ENCODE measurements at places on chromosomes 7 and 10.
A peak's percentile ranks its signal among the peaks of the same experiment; 100 is the strongest.

GRCh38 chr7:43057141-43057540 lies 55.3 kb upstream of the HECW1 start:
- no peak for DNase-seq

- DNase-seq: no peak
Observed at GRCh38 chr10:10968257-10968588, 49.4 kb upstream of the CELF2 start.

DNA sequence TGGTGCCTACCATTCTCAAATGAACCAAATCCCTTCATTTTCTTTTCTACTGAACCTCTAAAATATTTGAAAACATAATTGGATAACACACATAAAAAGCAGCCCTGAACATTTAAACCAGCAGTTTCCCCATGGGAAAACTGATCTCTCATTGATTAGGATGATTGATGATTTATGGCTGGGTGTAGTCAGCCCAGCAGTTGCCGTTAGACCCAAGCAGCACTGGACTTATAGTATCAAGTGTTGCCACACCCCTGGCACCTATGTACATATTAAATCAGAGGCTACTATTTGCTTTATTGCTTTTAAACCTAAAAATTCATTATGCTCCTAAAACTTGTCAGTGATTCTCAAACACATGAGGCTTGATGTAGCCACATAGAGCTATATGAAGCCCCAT lies 20.2 kb upstream of the SLC25A13 start:
- DNase-seq: no peak

- peak; percentile 37 for DNase-seq
Observed at GRCh38 chr10:132836832-132837540, 51.0 kb upstream of the NKX6-2 start.

- no peak for DNase-seq
Observed at GRCh38 chr7:100443096-100443840, 7.0 kb upstream of the PPP1R35 start.

DNA sequence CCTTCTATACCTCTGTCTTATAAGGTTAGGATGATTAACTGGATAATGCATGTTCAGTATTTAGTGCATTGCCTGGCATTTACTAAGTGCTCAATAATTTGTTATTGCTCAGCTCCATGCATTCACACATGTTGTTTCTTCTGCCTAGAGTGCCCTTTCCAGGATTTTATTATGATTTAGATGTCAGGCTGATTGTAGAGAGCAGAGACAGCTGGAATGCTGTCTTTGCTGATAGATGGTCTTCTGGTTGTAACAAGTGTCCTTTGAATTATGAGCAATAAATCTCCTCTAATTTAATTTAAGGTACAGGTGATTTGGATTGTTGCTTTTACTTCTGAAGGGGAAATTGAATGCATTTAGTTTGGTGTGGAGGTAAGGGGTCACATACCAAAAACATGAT lies 548.0 kb downstream of the MAGI2 start:
- no peak for DNase-seq

GRCh38 chr10:128029731-128030369 lies 96.4 kb downstream of the MKI67 start:
- DNase-seq: no peak

GRCh38 chr10:106387063-106387462 lies 777.4 kb downstream of the SORCS1 start:
- peak; percentile 53 for DNase-seq

- no peak for DNase-seq
Observed at GRCh38 chr10:82908751-82909150, 1033.8 kb downstream of the NRG3 start.

DNA sequence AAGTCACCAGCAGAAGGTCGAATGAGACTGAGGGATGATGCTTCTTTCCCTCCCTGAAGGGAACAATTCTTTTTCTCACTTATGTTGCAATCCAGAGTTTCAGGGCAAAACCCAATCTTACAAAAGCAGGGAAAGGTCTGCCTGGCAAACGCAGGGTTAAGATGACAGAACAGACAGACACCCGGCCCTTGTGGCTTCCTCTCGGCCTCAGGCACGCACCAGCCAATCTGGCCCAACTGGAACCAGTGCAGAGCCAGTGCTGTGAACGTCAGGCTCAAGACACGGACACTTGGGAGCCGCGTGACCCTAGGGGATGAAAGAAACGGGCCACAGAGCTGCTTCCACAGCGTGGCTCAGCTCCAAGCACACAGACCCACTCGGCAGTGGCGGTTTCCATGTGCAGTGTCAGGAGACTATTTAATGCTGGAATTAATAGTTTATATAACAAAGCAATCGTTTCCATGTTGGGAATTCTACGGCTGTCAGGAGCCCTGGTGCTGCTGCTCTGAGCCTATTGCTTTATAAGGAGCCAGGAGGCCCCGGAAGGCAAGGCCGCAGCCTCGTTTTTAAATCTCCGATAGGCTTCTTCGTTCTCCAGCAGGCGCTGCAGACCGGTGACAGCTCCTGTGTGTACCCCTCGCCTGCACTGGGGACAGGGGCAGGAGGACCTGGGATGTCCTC lies 198.4 kb downstream of the DIP2C start:
- DNase-seq: peak; percentile 65

GRCh38 chr10:12690525-12691126 lies 310.9 kb downstream of the CCDC3 start:
- no peak for DNase-seq

DNA sequence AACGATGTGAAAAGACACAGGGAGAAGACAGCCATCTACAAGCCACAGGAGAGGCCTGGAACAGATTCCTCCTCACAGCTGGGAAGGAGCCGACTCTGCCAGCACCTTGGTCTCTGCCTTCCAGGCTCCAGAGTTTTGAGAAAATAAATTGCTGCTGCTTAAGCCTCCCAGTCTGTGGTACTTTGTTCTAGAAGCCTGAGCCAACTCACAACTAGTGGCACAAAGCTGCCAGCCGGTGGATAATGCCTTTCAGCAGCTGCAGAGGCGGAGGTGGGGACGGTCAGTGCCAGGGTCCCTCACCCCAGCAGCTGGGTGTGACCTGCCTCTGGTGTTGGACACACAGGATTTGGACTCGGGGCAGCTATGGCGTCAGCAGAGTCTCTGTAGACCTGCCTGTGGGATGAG lies 255.4 kb upstream of the PITRM1 start:
- no peak for DNase-seq

DNA sequence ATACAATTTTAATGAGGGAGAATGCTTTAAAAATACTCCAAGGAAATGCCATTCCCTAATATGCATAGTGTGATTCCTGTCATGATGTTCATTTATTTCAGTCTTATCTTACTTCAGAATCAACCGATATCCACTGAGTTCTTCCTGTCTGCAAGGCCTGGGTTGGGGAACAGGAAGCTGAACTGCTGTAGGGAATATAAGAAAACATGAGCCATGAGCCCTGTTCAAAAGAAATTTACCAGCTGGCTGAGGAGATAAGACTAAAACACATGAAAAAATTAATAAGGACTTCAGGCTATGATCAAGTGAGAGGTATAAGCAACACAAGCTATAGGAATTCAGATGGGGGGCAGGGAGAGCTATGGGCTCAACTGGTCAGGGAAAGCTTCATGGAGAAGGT lies 184.7 kb downstream of the PLPP4 start:
- DNase-seq: no peak

GRCh38 chr10:114012650-114013049 lies 31.0 kb upstream of the ADRB1 start:
- no peak for DNase-seq

DNA sequence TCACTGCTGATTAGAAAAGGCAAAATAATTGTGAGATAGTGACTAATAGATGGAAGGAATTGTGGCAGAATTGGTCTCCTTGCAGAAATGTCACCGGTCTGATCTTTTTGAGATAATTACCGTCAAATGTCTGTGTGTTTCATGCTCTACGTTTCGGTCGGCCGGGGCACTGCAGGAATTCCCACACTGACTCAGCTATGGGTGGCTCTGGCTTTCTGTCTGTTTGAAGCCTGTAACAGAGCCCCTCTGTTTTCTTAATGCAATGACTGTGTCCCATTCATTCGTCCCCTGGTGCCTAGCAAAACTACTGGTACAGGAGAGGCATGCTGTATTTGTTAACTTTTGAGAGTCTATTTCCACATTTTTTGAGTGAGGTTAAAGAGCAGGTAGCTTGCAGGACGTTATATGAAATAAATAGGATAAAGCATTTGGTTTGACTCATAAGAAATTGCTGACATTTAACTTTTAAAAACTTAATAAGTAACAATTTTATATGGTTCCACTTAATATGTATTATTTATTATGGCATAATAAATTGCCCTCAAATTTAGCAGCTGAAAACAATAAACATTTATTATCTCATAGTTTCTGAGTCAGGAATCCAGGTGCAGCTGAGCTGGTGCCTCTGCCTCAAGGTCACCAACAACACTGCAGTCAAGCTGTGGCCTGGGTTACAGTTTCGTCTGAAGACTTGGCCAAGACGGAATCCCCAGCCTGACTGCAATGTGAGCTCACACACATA lies 53.3 kb upstream of the CTBP2 start:
- DNase-seq: no peak

- no peak for DNase-seq
Observed at GRCh38 chr10:45502458-45502857, 128.4 kb downstream of the ALOX5 start.

- no peak for DNase-seq
Observed at GRCh38 chr10:117159390-117159789, 21.3 kb upstream of the VAX1 start.

DNA sequence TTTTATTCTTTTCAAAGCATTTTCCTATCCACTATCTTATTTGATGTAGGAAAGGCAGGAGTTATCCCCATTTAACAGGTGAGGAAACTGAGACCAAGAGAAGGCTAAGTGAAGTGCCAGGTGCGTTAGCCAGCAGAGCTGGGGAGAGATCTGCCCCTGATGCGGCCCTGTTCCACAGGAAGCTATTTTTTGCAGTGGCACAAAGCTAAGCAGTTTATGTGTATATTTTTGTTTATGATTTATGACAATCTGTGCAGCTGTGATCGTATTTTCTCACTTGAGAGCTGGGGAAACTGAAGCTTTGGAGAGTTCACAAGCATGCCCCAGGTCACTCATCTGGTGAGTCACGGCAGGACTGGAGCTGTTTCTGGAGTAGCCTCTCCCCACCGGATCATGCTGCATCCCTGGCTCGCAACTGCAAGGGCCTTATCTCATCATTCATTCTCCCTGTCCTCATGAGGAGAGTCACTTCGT lies 38.8 kb downstream of the SLC29A3 start:
- peak; percentile 14 for DNase-seq

DNA sequence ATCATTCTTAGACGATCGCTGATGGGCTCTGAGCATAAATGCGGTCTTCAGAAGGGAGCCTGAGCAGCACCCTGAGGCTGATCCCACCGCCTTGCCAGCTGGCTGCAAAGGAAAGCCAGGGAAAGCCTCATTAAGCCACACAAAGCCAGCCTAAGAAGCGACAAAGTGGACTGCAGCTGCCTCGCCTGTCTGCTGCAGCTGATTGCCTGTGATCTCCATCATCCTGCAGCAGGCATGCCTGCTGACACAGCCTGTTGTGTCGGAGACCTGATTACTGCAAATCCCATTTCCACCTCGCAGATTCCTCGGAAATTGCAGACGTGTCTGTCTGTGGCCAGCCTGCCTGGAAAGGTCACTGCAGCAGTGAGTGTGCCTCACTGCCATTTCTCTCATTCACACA lies 1087.0 kb upstream of the AUTS2 start:
- DNase-seq: no peak

DNA sequence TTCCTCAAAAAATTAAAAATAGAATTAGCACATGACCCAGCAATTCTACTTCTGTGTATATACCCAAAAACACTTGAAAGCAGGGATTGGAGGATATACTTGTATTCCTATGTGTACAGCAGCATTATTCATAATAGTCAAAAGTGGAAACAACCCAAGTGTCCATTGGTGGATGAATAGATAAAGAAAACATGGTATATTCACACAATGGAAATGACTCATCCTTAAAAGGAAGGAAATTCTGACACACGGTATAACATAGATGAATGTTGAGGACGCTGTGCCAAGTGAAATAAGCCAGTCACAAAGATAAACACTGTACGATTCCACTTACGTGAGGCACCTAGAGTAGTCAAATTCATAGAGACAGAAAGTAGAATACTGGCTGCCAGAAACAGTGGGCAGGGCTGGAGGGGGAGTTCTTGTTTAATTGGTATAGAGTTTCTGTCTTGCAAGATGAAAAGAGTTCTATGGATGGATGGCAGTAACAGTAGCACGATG lies 26.6 kb upstream of the KAT6B start:
- DNase-seq: peak; percentile 94

DNA sequence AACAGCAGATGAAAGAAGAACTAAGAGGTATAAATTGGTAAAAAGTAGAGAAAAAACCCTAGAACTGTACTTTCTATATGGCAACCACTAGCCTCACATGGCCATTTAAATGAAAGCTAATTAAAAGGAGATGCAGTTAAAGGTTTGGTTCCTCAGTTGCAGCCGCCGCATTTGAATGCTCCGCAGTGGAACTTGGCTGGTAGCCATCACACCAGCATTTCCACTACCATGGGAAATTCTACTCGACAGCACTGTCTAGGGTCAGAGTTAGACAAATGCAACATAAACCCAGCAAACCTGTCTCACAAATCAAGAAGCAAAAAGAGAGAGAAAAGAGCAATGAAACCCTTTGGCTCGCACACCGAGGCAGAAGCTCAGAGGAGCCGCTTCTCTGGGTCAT lies 29.7 kb downstream of the VIPR2 start:
- DNase-seq: no peak

DNA sequence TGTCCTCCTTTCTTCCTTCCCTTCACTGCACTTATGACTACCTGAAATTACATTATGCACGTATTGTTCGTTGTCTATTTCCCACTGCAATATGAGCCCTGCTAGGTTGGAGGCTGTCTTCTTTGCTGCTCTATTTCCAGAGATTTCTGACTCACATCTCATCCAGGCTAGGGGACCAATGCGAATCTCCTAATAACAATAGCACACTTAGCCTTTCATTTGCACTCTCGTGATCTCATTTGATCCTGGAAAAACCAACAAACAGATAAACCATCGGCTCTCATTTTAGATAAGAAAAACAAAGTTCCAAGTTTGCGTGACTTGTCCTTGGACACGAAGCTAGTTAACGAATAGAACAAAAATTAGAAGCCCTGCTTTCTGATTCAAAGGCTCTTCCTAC lies 1.4 kb downstream of the ZNF438 start:
- no peak for DNase-seq

DNA sequence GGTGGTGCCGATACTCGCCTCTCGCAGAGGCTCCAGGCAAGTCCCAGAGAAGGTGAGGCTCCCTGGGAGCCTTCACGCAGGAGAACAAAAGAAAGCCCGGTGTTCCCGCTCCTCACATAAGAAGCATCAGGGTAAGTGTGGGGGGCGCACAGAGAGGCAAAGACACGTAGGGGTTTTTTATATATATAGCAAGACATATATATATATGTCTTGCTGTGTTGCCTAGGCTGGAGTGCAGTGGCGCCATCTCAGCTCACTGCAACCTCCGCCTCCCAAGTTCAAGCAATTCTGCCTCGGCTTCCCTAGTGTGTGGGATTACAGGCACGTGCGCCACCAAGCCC lies 61.3 kb downstream of the PDIA4 start:
- DNase-seq: no peak

DNA sequence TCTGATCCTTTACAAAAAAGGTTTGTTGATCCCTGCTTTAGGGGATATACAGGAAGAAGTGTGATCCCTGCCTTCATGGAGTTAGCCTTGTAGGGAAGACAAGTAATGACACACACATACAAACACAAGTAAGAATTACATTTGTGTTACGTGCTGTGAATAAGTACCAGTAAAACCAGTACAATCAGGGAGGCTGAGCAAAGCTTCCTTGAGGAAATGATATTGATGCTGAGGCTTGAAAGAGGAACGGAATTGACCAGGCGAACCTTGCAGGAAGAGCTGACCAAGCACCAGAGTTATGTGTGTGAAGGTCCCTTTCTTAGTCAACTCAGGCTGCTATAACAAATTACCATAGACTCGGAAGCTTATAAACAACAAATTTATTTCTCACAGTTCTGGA lies 83.6 kb upstream of the CACUL1 start:
- no peak for DNase-seq

Data from fibroblast of pulmonary artery (primary cell).